ENCODE measurements at places on chromosomes 5 and 9.

- DNase-seq, result no peak
Observed at GRCh38 chr9:112112519-112112918, 62.6 kb downstream of the SUSD1 start.

- no peak for DNase-seq
Observed at GRCh38 chr5:74319076-74319475, 321.5 kb downstream of the ENC1 start.

GRCh38 chr9:117487555-117488175, 72.8 kb upstream of the ASTN2 start:
- DNase-seq, result peak; percentile 14

DNA sequence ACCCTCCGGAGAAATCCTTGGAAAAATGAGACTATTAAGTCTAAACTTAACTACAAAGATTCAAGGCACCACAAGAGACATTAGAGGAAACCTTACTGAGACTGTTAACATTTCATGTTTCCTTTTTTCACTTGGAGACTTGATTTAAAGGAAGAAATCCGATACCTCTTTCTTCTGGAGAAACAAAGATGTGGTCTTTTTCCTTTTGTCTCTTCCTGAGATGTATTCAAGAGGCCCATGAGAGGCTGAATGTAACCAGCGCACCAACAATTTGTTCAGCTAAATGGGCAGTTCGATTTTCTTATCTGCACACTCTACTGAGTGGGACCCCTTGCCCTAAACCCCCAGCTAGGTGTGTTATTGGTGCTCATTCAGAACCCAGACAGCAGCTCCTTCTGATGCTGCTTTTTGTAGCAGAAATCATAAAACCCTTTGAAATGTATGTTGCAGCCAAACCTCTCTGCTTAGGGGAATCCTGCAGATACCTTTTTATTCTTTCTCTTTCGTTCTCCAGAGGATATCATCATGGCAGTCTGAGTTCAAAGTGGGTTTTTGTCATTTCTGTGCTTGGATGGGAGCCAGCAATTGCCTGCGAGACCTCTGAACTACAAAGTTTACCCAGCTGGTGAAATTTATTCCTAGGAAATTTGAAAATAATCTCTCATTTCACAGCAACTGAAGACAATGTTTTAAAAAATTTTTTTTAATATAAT, 41.9 kb upstream of the ACTBL2 start:
- no peak for DNase-seq
